ENCODE measurements at places on chromosomes 2 and 18.

- DNase-seq = no peak
Observed at GRCh38 chr18:28181616-28182015, 4.7 kb upstream of the CDH2 start.

GRCh38 chr2:240000671-240001070 is 24.5 kb downstream of the NDUFA10 start:
- DNase-seq = no peak

DNA sequence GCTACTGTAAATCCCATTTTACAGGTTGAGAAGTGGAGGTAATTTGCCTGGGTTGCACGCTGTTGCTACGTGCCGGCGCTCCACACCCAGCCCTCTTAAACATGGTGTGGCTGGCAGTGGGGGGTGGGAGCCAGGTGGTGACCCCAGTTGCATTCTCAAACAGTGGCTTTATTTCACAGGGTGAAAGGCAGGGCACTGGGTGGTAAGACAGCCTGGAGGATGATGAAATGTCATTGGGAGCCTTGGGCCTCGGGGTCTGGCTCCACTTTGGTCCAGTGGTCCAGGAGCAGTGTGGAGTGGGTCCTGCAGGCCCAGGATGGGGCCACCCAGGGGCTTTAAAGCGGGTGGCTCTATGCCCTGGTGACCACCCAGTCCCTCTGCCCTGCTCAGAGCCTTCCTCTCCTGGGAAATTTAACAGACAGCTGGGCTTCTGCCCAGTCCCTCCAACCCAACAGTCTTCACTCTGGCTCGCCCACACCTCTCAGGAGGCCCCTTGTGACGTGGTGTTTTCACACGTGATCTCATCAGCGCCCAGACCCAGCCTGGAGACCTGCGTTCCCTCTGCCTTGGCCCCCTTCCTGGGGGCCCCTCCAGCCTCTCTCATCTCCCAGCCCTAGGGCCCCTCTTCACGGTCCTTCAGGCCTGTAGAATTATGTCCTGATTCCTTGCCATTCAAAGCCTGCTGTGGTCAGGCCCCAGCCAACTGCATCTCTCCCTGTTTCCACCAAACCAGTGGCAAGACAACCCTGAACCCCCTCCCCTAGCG is 92.5 kb downstream of the INHBB start:
- no peak for DNase-seq

DNA sequence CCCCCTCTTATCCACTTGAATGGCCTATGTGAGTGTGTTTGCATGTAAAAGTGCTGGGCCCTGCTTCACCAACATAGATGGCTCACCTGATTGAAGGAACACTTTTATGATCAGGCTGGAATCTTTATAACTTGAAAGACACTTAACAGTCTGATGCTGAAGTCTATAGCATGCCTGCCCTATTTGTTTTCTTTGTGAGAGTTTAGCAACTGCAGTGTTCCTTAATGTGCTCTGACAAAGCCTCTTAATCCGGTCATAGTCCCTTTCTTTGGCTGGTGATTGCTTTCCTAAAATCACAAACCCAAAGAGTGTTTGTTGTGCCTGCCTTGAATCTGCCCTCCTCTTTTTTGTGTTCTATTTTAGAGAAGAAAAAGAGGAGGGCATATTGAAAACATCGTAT is 1382.8 kb upstream of the CELF4 start:
- no peak for DNase-seq

GRCh38 chr18:70197026-70197425 is 8.5 kb downstream of the RTTN start:
- no peak for DNase-seq

- DNase-seq = no peak
Observed at GRCh38 chr2:86400321-86400720, 40.9 kb upstream of the KDM3A start.

DNA sequence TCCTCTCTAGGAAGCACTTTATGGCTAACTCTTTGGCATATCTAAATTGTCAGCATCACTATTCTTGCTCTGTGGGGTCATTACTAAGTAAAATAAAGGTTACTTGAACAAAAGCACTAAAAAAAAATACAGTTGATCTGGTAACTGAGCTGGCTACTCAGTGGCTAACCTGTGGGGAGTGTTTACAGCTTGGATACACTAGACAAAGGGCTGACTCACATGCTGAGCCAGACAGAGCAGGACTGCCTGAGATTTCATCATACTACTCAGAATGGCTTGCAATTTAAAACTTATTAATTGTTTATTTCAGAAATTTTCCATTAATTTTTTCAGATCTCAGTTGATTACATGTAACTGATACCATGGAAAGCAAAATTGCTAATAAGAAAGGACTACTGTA is 1690.4 kb upstream of the SLC39A10 start:
- DNase-seq = no peak

DNA sequence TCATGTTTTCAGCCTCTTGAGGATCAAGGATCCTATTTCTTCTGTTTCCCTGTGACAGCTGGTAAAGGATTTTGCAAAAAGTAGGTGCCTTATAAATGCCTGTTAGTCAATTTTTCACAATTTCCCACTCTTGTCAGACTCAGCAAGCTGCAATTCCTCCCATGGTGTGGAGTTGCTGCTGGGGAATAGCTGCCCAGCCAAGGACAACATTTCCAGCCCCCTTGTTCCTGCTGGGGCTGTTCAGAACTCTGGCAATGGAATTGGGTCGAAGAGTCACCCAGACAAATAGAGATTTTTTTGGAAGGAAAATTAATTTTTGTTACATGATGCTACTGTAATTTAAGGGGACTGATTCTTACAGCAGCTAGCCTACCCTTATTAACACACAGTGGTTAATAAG is 43.7 kb downstream of the FSHR start:
- DNase-seq = no peak

Data from activated CD8-positive, alpha-beta memory T cell treated with anti-CD3 and anti-CD28 coated beads for 1 hour (primary cell).